HepG2 (cell line): ENCODE measurements at places on chromosomes 11 and 22.

DNA sequence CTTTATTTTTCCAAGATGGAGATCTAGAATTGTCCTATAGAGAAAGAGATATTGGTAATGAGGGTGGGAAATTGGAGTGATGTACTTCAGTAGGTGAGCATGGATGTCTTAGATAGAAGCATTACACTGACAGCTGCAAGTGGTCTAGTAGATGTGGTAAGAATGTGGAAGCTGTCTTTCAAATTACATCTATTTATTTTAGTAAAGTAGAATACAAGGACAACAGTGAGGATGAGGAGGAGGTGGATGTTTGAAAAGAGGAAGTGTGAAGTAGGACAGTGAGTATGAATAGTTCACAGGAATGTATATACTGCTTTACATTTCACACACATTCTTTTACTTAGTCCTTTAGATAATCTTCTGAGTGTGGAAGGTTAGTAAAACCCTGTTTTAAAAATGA, 64.2 kb downstream of the HIPK3 start:
- no peak for DNase-seq
- no peaks in the 10 kb centered on the region for H3K36me3 ChIP-seq
- H3K27me3 ChIP-seq = no peaks in the 10 kb centered on the region
- no peaks in the 10 kb centered on the region for H3K4me1 ChIP-seq
- no peak overlapping the region for H3K4me3 ChIP-seq

- peak; percentile 21 for DNase-seq
- H3K4me3 ChIP-seq = peak overlapping the region; percentile 19; the same call in 1 of the 2 replicates
- peak overlapping the region; percentile 66 for H3K27ac ChIP-seq
- H3K27me3 ChIP-seq = no peaks in the 10 kb centered on the region
- peaks cover 47% of the 10 kb centered on the region for H3K4me1 ChIP-seq
- no peaks in the 10 kb centered on the region for H3K36me3 ChIP-seq
Observed at GRCh38 chr11:62024936-62025486, 57.6 kb upstream of the FTH1 start.

DNA sequence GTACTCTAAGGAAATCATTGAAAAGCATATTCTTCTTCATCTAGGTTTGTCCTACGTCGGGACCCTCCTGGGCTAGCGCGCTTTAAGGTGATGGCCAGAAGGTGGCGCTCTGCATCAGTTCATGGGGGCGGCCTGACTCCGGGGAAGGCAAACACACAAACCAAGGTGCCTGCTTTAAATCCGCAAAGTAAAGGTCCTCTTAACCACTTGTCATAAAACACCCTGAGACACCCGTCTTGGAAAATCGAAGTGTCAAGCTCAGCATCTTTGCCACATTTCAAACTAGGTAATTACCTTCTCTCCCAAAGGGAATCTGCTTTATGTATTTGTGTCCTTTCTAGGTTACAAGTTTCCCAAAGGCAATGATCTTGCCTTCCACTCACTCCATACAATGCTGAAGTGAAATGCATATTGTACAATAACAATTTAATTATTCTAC, 33.9 kb downstream of the LMO2 start:
- no peaks in the 10 kb centered on the region for H3K4me1 ChIP-seq
- peak; percentile 31 for DNase-seq
- no peaks in the 10 kb centered on the region for H3K36me3 ChIP-seq
- H3K27me3 ChIP-seq = peaks cover 5% of the 10 kb centered on the region

GRCh38 chr11:68215087-68215445, 2.0 kb upstream of the KMT5B start:
- H3K4me3 ChIP-seq = peak overlapping the region; percentile 73
- no peaks in the 10 kb centered on the region; the same call in 2 of the 3 replicates for H3K27me3 ChIP-seq
- H3K4me1 ChIP-seq = peaks cover 53% of the 10 kb centered on the region
- no peak overlapping the region for H3K27ac ChIP-seq
- no peak for DNase-seq

- no peaks in the 10 kb centered on the region for H3K36me3 ChIP-seq
- no peak overlapping the region for H3K4me3 ChIP-seq
- H3K27me3 ChIP-seq = peaks cover 9% of the 10 kb centered on the region
- H3K27ac ChIP-seq = no peak overlapping the region
- no peaks in the 10 kb centered on the region for H3K4me1 ChIP-seq
Observed at GRCh38 chr11:69771466-69771865, 3.7 kb downstream of the FGF4 start.

DNA sequence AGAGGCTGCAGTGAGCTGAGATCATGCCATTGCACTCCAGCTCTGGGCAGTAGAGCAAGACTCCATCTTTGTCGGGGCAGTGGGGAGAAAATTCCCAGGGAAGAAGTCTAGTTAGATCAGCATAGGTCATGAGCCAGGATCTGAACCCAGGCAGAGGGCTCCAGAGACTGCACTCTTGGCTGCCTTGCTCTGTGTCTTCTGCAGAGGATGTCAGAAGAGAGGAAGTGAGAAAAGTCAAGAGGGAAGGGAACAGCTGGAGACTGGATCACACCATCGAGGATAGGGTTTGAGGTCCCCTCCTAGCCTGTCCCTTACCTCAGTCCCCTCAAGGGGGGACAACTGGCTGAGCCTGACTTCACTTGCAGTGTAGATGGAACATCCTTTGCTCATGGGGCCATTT, 5.8 kb downstream of the MYOD1 start:
- peaks cover 11% of the 10 kb centered on the region for H3K27me3 ChIP-seq
- H3K4me1 ChIP-seq = no peaks in the 10 kb centered on the region; the same call in 1 of the 2 replicates
- H3K36me3 ChIP-seq = no peaks in the 10 kb centered on the region
- no peak overlapping the region for H3K4me3 ChIP-seq
- no peak for DNase-seq
- no peak overlapping the region for H3K27ac ChIP-seq

- H3K27ac ChIP-seq = no peak overlapping the region
- H3K4me3 ChIP-seq = no peak overlapping the region
- DNase-seq = peak; percentile 67
- no peaks in the 10 kb centered on the region; the same call in 1 of the 2 replicates for H3K36me3 ChIP-seq
Observed at GRCh38 chr11:115357066-115357465, 147.1 kb downstream of the CADM1 start.
